ENCODE measurements at places on chromosomes 13 and 19.

- H3K36me3 ChIP-seq: no peaks in the 10 kb centered on the region
- H3K4me1 ChIP-seq: peaks cover 12% of the 10 kb centered on the region
- DNase-seq: no peak
- H3K27ac ChIP-seq: no peak overlapping the region
- no peaks in the 10 kb centered on the region for H3K27me3 ChIP-seq
- H3K4me3 ChIP-seq: no peak overlapping the region
These were observed 31.6 kb downstream of the ATP11A start for GRCh38 chr13:112721198-112722104.

GRCh38 chr19:1423436-1424191 is 14.6 kb upstream of the RPS15 start:
- H3K27me3 ChIP-seq: no peaks in the 10 kb centered on the region
- H3K4me3 ChIP-seq: peak overlapping the region; percentile 49
- peaks cover 46% of the 10 kb centered on the region for H3K36me3 ChIP-seq
- peaks cover 12% of the 10 kb centered on the region for H3K4me1 ChIP-seq
- DNase-seq: no peak

GRCh38 chr13:26956522-26957142 is 196.0 kb upstream of the GPR12 start:
- no peaks in the 10 kb centered on the region for H3K4me1 ChIP-seq
- no peak overlapping the region for H3K4me3 ChIP-seq
- H3K36me3 ChIP-seq: no peaks in the 10 kb centered on the region
- no peak for DNase-seq
- H3K27me3 ChIP-seq: no peaks in the 10 kb centered on the region
- H3K27ac ChIP-seq: no peak overlapping the region

DNA sequence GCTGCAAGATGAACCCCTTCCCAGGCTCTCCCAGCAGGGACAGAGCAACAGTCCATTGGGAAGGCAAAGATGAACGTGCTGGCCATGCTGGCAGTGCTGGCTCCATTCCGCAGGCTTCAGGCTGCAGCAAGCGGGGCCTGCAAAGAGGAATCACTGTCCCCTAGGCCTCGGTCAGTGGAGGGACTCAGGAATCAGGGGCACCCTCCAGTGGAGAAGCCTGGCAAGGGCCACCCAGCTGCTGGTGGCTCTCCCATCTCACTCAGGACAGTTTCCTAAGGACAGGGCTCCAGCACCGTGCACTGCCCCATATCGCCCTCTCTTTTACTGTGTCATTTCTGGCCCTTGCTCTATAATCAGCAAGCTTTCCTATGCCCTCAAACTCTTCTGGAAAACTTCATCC is 498.6 kb downstream of the EFNB2 start:
- no peak for DNase-seq
- H3K4me3 ChIP-seq: no peak overlapping the region
- H3K27me3 ChIP-seq: no peaks in the 10 kb centered on the region
- peaks cover 2% of the 10 kb centered on the region for H3K4me1 ChIP-seq
- no peak overlapping the region for H3K27ac ChIP-seq

- H3K36me3 ChIP-seq: peaks cover 89% of the 10 kb centered on the region
- no peaks in the 10 kb centered on the region for H3K27me3 ChIP-seq
- H3K4me3 ChIP-seq: no peak overlapping the region
These were observed 5.9 kb downstream of the KMT2B start for GRCh38 chr19:35723671-35724070.

DNA sequence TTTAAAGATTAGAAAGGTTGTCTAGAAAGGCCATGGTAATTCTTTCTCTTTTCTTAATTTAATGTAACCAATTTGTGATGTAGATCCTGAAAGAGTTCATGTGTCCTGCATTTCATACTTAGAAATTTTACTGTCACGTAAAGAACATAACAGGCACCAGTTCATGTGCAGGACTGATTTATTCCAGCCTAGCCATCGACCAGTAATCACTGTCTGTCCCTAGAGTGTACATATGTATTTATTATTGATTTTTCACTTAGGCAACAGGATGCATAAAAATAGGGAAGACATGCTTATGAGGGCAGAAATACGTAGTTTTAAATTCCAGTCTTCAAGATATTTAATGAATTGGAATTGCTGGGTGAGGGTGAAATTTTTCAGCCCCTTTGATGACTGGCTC is 37.6 kb downstream of the TDRD12 start:
- H3K4me1 ChIP-seq: no peaks in the 10 kb centered on the region
- no peak for DNase-seq
- H3K4me3 ChIP-seq: no peak overlapping the region
- H3K27ac ChIP-seq: no peak overlapping the region
- no peaks in the 10 kb centered on the region for H3K27me3 ChIP-seq
- no peaks in the 10 kb centered on the region for H3K36me3 ChIP-seq

GRCh38 chr13:106475852-106476251 is 59.6 kb downstream of the EFNB2 start:
- no peak for DNase-seq
- H3K4me1 ChIP-seq: peaks cover 2% of the 10 kb centered on the region
- no peaks in the 10 kb centered on the region for H3K36me3 ChIP-seq
- H3K27ac ChIP-seq: no peak overlapping the region
- no peak overlapping the region for H3K4me3 ChIP-seq

GRCh38 chr19:42193706-42194105 is 23.8 kb downstream of the DEDD2 start:
- no peaks in the 10 kb centered on the region for H3K4me1 ChIP-seq
- DNase-seq: no peak
- peaks cover 33% of the 10 kb centered on the region for H3K27me3 ChIP-seq

GRCh38 chr19:45099467-45100191 is 6.7 kb downstream of the PPP1R37 start:
- H3K4me1 ChIP-seq: peaks cover 31% of the 10 kb centered on the region
- no peak overlapping the region for H3K4me3 ChIP-seq
- no peak for DNase-seq
- peaks cover 14% of the 10 kb centered on the region for H3K36me3 ChIP-seq
- no peak overlapping the region for H3K27ac ChIP-seq

DNA sequence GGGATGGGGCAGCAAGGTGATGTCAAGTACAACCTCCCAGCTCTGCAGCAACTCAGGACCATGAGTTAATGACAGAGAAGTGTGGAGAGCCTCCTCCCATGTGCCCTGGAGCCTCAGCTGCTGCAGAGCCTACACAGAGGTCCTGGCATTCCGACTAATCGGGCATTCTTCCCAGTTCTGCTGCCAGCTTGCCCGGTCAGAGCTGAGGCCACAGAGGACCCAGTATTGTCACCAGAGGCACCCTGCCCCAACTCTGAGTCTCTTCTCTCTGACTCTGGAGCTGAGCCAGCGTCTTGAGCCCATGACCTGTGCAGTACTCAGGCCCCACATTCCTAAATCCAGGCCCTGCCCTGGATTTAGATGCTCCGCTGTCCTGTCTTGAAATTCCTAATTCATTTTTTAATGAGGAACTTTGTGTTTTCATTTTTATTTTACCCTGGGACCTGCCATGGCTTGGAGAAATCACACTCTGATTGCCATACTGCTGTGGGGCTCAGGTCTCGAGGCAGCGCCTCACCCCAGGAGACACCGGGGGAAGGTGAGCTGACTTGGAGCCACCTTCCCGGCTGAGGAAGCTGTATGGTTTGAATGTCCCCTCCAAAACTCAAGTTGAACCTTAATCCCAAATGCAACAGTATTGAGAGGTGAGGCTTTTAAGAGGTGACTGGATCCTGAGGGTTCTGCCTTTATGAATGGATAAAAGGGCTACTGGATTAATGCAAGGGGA is 144.9 kb upstream of the ZNF507 start:
- no peak for DNase-seq
- no peak overlapping the region for H3K27ac ChIP-seq
- no peaks in the 10 kb centered on the region for H3K36me3 ChIP-seq
- no peaks in the 10 kb centered on the region for H3K27me3 ChIP-seq
- no peak overlapping the region for H3K4me3 ChIP-seq

DNA sequence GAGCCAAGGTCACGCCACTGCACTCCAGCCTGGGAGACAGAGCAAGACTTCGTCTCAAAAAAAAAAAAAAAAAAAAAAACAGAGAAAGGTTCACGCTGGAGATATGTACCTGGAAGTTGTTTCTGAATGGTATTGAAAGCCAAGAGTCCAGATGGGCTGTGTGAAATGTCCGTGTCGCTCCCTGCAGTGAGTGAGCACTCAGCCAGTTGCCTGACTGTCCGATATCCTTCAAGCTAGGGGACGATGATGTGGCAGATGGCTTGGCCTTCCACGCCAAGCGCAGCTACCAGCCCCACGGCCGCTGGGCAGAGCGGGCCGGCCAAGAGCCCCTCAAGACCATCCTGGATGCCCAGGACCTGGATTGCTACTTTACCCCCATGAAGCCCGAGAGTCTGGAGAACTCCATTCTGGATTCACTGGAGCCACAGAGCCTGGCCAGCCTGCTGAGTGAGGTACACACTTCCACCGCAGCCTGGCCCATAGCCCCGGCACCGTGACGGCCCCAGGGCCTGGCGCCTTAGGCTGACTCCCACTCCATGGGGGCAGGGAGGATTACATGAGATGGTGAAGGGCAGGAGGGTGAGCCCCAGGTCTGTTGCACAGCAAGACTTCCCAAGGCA is 11.7 kb upstream of the OVOL3 start:
- H3K4me3 ChIP-seq: no peak overlapping the region
- DNase-seq: no peak
- H3K27ac ChIP-seq: no peak overlapping the region
- H3K36me3 ChIP-seq: peaks cover 92% of the 10 kb centered on the region

DNA sequence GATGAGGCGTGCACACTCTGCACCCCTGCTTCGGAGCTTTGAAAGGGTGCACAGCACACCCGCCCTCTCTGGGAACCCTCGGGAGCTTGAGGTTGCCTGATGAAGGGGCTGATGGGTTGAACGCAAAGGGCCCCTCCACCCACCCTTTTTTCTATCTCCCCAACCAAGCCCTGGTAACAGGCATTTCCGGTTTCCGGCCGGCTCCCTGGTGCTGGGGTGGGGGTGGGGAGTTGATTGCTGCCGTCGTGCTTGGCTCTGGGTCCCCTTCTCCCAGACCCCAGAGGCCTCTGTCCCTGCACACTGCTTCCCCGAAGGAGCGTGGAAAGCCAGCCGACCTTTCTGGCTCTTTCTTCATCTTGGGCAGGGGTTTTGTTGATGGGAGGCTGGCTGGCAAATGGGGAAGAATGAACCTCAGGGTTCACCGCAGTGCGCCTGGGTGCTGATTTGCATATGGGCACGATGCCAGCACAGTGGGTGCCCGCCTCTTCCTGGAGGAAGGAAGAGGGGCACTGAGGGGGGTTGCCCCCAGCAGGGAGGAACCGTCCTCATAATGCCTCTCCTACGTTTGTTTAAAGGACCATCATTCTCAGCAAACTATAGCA is 29.1 kb downstream of the VAV1 start:
- H3K4me1 ChIP-seq: no peaks in the 10 kb centered on the region
- no peaks in the 10 kb centered on the region for H3K27me3 ChIP-seq
- no peak overlapping the region for H3K27ac ChIP-seq
- peak overlapping the region; percentile 58 for H3K4me3 ChIP-seq

GRCh38 chr13:79434556-79434955 is 28.5 kb upstream of the RBM26 start:
- no peak for DNase-seq
- H3K4me3 ChIP-seq: no peak overlapping the region
- H3K36me3 ChIP-seq: no peaks in the 10 kb centered on the region
- H3K27ac ChIP-seq: no peak overlapping the region
- H3K27me3 ChIP-seq: no peaks in the 10 kb centered on the region

DNA sequence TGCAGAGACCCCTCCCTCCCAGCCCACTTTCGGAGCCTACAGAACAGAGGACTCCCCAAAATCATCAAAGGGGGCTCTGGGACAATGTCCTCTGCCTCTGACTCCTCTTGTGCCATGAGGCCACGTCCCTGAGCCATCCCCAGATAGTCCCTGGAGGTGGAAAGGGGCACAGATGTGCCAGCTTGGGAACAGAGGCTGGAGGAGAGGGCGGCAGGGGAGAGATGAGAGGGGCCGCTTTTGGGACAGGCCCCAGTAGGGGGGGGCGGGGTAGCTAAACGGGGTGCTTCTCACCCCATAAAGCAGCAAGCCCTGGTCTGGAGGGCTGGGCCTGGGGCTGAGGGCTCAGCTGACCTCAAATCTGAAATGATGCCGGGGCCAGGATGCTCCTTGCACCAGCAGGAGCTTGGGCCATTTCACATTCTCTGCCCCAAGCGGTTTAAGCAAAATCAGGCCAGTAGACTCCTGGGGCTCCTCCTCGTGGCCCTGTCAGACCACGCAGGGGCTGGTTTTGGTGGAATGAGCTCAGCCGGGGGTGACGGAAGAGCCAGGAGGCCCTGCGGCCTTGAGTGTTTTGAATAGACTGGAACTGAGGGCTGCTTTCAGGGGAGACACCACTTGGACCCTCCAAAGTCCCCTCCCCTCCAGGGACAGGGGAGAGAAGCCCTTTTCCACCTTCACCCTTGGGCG is 27.1 kb downstream of the ONECUT3 start:
- no peaks in the 10 kb centered on the region for H3K4me1 ChIP-seq
- H3K27ac ChIP-seq: no peak overlapping the region
- H3K27me3 ChIP-seq: peaks cover 53% of the 10 kb centered on the region
- H3K4me3 ChIP-seq: no peak overlapping the region
- no peak for DNase-seq
- no peaks in the 10 kb centered on the region for H3K36me3 ChIP-seq

- no peaks in the 10 kb centered on the region for H3K36me3 ChIP-seq
- no peaks in the 10 kb centered on the region for H3K27me3 ChIP-seq
- peaks cover 2% of the 10 kb centered on the region for H3K4me1 ChIP-seq
These were observed 184.0 kb upstream of the RFC3 start for GRCh38 chr13:33633701-33634545.

DNA sequence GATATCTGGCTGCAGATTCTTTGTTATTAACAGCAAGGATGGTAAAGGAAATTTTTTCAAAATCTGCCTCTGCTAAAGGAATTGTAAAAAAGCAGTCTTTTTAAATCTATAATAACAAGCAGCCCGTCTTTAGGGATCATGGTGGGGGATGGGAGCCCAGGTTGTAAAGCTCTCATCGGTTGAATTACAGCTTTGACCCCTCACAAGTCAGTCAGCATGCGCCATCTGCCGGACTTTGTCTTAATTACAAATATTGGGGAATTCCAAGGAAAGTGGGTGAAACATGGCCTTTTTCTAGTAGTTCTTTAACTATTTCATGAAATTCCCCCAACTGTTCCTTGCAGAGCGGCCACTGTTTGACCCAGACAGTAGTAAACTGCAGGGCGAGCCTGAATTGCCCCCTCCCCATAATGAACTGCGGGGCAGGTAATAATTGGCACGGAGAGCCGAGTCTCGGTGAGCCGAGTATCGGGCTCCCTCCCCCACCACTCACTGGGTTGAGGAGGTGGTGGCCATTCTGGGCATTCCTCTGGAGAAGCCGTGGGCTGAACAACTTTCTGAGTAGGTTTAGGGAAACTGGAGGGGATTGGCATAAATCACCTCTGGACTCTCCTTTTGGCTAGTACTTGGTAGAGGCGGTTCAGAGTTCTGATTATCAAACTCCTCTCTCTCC is 11.6 kb downstream of the ZNF578 start:
- no peak overlapping the region for H3K27ac ChIP-seq
- no peak overlapping the region for H3K4me3 ChIP-seq
- no peaks in the 10 kb centered on the region for H3K27me3 ChIP-seq

GRCh38 chr13:110431425-110432294 is 124.6 kb downstream of the COL4A2 start:
- H3K4me3 ChIP-seq: no peak overlapping the region
- no peak overlapping the region for H3K27ac ChIP-seq
- no peaks in the 10 kb centered on the region for H3K27me3 ChIP-seq
- no peak for DNase-seq

GRCh38 chr13:111387026-111387871 is 66.8 kb downstream of the TEX29 start:
- no peak overlapping the region for H3K4me3 ChIP-seq
- DNase-seq: no peak
- no peaks in the 10 kb centered on the region for H3K36me3 ChIP-seq
- no peak overlapping the region for H3K27ac ChIP-seq

- no peaks in the 10 kb centered on the region for H3K27me3 ChIP-seq
- DNase-seq: no peak
- no peak overlapping the region for H3K27ac ChIP-seq
- H3K36me3 ChIP-seq: no peaks in the 10 kb centered on the region
- no peak overlapping the region for H3K4me3 ChIP-seq
These were observed 163.4 kb upstream of the TSC22D1 start for GRCh38 chr13:44739539-44739938.
